ENCODE measurements at places on chromosomes 7 and 10.

GRCh38 chr7:27424231-27424630 lies 181.6 kb downstream of the EVX1 start:
- no peak for DNase-seq

DNA sequence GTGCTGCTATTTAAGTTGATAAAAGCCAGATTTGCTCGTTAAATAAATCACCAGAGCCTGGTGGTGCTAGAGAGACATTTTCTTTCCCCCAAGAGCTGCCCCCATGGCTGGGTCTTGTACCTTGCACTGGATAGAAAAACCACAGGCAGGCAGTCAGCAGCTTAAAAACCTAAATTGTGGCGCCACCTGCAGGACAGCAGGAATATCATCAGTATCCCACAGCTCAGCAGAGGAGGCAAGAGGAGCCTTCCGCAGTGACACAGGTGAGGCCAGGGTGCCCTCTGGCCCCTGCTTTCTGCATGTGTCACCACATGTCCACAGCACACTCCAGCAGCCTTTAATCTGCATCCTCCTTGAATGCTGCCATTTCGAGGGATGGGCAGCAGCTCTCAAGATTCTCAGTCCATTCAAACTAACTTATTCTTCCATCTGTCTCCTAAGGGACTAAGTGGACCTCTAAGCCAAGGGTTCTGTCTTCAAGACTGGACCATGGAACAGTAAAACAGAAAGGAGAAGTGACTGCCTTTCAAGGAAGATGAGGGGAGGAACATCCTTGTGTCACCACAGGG lies 4.5 kb upstream of the PLXNA4 start:
- peak; percentile 20 for DNase-seq

DNA sequence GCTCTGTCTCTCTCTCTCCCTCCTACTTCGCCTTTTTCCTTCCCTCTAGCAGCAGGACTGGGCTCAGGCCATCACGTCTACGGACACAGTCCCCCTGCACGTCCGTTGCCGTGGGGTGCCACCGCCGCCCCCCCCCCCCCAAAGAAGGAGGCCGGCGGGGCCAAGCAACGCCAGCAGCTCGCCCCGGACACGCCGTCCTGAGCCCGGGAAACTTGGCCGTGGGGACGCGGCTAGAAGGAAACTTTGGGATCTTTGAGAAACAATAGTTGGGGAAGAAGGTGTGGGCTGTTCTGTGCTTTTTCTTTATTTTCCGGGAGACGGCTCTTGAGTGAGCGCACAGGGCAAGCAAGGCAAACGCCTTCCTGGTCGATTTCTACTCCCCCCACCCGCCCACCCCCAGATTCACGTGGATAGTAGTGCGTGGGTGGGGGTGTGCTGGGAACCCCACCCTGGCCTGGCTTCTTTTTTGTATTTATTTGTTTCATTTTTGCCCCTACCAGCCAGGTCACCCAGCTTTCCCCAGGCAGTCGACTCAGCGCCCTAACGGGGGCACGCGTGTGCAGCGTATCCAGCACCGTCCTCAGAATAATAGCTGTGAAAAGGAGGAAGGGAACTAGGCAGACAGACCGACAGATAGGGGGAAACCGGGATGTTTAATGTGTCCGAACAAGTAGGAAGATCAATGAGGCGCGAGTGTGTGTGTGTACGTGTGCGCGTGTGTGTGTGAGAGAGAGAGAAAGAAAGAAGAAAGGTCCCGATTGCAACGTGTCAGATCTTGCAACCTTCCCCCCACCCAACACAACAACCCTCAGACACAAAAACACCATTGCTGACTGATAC lies 1.4 kb downstream of the MXI1 start:
- peak; percentile 40 for DNase-seq

DNA sequence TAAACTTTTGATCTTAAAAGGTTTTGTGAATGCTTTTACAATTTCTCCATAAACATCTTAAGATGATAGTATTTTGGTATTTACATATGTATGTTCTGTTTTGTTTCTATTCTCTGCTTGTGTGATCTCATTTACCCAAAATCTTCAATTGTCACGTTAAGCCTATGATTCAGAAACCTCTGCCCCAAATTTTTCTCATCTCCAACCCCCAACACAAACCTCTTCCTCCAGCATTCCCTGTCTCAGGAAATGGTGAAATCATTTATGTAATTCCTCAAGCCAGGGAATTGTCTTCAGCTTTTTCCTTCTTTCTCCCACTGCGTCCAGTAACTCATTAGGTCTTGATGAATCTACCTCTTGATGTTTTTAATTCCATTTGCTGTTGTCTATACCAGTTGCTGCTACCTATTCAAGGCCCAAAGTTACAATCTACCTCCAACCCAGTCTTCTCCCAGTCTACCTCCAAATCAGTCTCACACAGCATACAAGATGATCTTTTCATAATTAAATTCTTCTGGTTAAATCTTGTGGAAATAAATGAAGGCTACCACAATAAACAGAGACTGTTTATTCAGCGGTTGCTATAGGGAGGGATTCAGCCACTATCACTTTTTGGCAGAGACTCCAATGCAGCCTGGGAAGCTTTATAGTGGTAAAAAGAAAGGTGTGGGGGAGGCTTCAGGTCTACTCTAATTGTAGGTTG lies 5.8 kb downstream of the CFAP69 start:
- no peak for DNase-seq

GRCh38 chr10:106938513-106938912 lies 226.0 kb downstream of the SORCS1 start:
- DNase-seq: no peak

DNA sequence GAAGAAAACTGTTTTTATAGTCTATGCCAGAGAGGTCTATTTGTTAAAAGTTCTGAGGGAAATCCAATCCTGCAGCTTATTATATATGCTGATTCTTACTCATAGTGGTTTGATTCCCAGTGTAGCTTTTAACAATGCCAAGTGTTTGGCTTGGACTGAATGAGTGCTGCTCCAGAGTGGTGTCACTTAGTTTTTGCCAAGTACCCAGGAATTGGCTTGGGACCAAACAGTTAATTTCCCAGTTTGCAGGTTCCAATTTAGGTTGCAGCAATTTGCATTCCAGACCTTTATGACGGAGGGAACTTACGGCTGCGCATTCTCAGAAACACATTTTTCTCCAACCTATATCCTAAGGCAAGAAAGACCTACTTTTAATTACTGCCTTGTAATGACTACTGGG lies 32.4 kb downstream of the NSUN6 start:
- no peak for DNase-seq

- no peak for DNase-seq
Observed at GRCh38 chr10:30098629-30099028, 39.2 kb upstream of the JCAD start.

DNA sequence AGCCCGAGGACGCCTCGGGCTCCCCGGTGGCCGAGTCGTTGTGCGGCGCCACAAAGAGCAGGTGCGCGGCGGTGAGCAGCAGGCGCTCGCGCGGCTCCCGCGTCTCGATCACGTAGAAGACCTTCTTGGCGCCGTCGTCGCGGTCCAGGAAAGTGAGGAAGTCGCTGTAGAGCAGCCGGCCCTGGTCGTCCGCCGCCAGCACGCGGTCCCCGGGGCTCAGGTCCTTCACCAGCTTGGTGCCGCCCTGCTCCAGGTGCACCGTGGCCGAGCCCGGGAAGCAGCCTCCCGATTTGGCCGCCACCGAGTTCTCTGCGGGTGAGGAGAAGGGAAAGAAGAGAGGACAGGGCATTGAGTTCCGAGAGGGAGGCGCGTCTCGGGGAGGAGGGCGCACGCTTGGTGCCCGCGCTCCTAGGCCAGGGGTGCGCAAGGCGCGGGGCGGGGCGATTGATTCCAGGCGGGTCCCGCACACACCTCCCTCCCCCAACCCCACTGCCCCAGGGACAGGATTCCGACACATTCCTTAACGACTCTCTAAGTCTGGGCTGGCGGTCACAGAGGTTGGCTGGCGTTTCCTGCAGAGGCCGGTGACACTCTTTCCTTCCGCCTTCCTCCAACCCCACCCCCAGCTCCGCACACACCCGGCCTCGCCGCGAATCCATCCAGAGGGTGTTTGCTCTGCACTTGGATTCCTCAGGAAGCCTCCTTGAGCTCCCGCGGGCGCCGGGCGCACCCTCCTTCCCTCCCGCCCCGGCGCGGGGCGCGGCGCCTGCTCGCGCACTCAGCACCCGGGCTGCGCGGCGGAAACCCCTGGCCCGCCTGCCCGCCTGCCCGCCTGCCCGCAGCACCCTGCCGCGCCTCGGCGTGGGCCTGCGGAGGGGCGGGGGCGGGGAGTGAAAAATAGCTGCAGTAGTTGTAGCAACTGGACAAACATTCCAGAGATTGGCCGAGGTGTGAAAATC lies 8.6 kb downstream of the SHH start:
- no peak for DNase-seq

DNA sequence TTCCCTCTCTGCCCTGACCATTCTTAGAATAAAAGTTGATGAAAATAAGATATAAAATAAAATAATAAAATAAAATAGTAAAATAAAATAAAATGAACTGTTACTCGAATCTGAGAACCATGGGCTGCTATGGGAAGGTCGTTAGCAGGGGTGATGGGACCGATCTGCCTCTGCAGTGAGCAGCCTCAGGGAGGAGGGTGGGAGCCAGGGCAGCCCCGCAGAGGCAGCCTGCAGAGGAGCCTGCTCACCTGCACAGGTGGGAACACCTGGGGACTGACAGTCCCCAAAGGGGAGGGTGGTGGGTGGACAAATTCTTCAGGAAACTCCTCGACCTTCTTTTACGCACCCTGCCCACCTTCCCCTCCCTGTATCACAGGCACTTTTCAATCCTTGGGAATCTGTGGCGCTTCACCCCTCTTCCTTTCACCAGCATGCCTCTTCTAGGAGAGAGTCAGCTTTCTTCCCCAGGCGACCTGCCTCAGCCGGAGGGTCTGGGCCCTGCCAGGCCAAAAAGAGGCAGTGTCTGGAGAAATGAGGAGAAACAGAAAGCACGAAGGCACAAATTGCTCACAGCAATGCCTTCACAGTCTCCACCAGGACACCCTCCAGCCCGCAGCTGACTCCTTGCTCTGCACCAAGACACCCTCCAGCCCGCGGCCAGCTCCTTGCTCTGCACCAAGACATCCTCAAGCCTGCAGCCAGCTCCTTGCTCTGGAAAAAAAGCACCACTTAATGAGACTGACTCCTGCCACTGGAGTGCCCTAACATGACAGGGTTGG lies 368.4 kb upstream of the SHH start:
- no peak for DNase-seq

DNA sequence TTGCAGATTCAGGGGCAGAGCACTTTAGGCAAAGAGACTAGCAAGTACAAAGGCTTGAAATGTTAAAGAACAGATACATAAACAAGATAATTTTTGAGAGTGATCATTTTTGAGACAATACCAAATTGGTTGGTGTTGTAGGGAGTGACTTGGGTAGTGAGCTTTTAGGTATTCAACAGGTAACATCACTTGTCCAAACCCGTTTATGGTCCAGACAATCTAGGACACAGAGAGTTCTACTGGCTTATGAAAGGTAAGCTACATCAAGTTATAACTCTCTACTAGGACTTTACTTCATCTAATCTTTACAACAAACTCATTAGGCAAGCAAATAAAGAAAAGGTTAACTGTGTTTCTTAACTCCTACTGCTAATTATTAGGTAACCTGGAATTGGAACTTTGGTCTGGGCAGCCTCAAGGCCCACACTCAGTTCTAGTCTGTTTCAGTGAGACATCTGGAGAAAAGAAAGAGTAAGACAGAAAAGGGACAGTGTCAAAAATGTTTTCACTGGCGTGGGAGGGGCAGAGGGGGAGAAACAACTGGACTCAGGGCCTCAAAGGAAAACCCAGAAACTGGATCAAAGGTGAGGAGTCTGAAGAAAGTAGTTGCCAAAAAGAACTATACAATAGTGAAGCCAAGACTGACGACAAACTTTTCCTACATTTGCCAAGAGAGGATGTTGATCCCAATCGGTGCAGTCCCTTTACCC lies 39.2 kb downstream of the GNAT3 start:
- DNase-seq: no peak

- no peak for DNase-seq
Observed at GRCh38 chr10:16909961-16910792, 93.0 kb upstream of the RSU1 start.

GRCh38 chr7:99794585-99795502 lies 10.9 kb upstream of the CYP3A4 start:
- no peak for DNase-seq

DNA sequence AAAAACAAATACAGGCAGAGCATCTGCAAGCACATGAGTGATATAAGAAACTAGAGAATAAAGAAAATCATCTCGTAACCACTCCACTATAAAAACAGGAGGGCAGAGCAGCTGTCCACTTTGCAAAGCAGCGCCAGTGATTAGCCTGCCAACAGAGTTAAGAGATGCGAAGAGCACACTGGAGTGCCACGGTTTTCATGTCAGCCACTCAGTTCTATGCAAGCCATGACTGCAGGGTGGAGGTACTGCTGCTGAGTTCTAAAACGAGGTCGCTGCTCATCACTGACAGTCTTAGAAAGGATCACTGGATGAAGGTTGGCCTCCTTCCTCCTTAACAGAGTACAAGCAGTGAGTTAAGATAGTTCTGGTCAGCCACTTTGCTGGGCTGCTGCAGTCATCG lies 58.5 kb downstream of the FGFR2 start:
- DNase-seq: no peak

- DNase-seq: no peak
Observed at GRCh38 chr7:152968514-152968913, 209.0 kb downstream of the ACTR3B start.

DNA sequence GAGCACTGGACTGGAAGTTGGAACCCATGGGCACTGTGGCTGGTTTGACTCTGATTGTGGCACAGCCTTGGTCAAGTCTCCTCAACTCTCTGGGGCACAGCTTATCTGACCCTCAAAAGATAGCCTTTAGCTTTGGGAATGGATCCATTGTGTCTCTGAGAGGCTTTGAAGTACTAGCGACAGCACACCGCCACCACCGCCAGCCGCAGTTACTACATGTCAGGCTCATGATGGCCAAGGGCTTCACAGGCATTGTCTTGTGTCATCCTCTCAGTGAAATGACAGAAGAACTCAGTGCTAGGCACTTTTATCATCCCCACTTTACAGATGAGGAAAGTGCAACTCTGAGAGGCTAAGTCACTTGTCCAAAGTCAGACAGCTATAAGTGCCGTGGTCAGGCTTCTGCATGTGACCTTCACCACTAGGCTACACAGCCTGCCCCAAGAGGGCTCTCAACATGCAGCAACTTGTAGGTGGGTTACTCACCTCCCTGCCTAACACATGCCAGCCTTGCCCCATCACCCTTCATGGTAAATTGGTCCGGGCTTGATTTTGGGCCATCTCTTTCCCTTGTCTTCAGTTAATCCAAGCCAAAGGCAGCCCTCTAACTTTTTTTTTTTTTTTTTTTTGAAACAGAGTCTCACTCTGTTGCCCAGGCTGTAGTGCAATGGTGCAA lies 44.1 kb downstream of the C10orf105 start:
- no peak for DNase-seq

- no peak for DNase-seq
Observed at GRCh38 chr7:113094517-113095249, 8.1 kb upstream of the GPR85 start.

- no peak for DNase-seq
Observed at GRCh38 chr7:96167424-96167823, 154.5 kb downstream of the SLC25A13 start.

DNA sequence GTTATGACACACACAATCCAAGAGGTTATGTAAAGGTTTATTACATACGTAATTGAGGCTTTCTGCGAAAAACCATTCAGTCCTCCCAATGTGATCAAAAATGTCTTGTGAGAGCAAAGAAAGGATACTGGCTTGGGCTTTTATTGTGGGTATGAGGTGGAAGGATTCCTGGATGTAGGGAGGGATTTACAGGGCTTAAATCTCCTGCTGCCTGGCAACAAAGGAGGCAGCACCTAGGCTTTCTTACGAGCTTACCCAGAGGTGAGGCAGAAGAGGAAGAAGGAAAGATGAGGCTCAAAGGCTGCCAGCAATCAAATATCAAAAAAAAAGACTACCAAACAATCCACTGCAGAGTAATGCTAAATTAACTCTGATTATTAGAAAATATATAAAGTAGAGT lies 1149.5 kb upstream of the POT1 start:
- DNase-seq: no peak
